Progenitor cell of endocrine pancreas (in vitro differentiated cells): ENCODE measurements at places on chromosomes 3 and 15.

GRCh38 chr3:114958930-114959329 is 188.2 kb downstream of the ZBTB20 start:
- DNase-seq, result no peak
- peaks cover 11% of the 10 kb centered on the region for H3K4me1 ChIP-seq
- H3K27ac ChIP-seq, result no peak overlapping the region
- H3K4me3 ChIP-seq, result no peak overlapping the region
- no peaks in the 10 kb centered on the region for H3K27me3 ChIP-seq

DNA sequence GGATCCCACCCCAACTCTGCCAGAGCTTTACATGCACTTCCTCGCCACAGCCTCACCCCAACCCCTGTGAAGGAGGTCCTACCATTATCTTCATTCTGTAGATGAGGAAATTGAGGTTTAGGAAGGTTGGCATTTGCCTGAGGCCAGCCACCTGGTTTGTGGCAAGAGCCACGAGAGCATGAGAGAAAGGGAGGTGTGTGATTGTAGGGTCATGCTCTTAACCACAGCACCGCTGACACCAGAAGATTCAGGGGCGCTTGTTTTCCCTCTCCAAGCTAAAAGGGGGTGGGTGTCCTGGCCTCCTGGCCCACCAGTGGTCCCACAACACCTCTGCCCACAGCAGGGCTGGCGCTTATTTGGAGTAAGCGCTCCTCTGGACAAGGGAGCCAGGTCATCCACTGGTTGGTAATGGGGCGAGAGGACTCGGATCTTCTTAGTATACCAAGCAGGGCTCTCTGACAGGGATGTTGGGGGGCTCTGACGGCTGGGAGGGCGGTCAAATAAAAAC is 691 bp downstream of the RHCG start:
- no peaks in the 10 kb centered on the region for H3K4me1 ChIP-seq
- no peak for DNase-seq

DNA sequence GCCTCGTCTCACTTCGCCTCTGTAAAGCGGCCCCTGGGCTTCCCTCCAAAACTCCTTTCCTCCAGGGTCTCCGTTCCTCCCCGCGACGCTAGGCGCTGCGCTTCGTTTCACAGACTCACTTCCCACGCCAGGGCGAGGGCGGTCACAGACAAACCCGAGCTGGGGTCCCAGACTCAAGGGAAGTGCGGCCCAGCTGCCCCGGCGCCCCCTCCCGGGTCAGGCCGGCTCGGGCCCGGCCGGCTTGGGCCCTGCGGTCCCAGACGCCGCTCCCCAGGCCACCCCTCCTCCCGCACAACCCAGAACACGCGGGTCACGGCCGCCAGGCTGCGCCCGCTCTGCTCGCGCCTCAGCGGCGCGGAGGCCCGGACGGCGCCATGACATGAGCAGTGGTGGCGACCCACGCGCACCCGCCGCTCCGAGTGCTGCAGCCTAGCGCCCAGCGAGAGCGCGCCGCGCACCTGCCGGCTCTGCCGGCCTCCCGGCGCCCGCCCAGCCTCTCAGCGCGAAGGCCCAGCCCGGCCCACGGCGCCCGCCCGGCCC is 547 bp downstream of the NUP210 start:
- H3K4me3 ChIP-seq, result peak overlapping the region; percentile 77
- peak; percentile 33 for DNase-seq
- peaks cover 7% of the 10 kb centered on the region for H3K4me1 ChIP-seq
- H3K27ac ChIP-seq, result no peak overlapping the region
- H3K36me3 ChIP-seq, result no peaks in the 10 kb centered on the region

DNA sequence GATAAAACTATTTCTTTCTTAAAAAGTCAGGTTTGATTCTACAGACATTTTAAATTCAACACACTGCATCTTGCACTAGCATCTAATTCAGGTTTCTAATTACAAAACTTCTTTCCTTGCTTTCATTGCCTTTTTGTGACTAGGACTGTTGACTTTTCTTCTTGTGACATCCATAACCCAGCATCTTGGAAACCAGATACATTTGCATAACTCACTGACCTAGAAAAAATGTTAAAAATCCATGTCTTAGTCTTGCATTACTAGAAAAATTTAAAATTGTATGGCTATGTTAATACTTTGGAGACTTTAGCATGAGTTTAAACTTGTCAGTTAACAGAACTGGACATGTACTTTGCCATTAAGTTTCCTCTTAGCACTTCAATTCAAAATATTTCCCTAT is 72.7 kb downstream of the DTWD1 start:
- no peak for DNase-seq
- H3K27ac ChIP-seq, result no peak overlapping the region
- H3K4me3 ChIP-seq, result no peak overlapping the region
- H3K27me3 ChIP-seq, result no peaks in the 10 kb centered on the region
- no peaks in the 10 kb centered on the region for H3K36me3 ChIP-seq
- no peaks in the 10 kb centered on the region for H3K4me1 ChIP-seq

DNA sequence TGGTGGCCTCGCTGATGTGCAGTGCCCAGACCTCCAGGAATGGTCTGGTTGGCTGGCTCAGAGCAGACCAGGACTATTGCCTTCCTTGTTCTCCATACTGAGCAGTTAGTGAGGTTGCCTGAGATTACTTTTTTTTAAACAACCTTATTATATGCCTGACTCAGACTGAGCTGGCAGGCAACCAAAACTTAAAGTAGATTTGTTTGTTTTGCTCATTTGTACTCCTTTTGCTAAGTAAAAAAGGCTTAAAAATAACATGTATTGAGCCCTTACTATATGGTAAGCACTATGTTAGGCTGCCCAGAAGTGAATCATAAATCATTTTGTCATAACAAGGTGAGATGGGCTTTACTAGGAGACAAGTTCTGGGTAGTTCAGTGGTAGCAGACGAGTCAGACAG is 92.4 kb downstream of the GHSR start:
- H3K4me3 ChIP-seq, result no peak overlapping the region
- no peaks in the 10 kb centered on the region for H3K27me3 ChIP-seq
- no peak overlapping the region for H3K27ac ChIP-seq
- peaks cover 39% of the 10 kb centered on the region for H3K36me3 ChIP-seq
- no peak for DNase-seq

DNA sequence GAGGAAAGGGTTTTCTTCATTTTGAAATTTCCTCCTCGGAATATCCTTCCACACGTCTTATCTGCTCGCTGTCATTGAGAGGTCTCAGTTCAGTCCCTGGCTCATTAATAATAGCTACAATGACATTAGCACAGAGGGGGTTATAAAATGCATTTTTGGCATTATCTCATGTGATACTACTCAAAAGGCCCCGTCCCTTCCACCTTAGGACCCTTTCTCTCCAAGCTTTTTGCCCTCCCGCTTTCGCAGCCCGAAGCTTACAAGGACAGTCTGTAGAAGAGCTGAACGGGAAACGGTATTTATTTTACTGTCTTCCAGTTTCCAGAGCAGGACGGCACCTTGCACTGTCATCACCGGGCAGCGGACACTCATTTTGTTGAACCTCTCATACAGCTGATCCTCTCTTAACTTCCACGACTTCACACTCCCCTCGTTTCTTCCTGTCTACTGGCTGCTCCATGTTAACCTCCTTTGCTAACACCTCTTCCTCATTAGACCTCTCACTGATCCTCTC is 5.6 kb upstream of the PLEKHO2 start:
- no peaks in the 10 kb centered on the region for H3K36me3 ChIP-seq
- peaks cover 5% of the 10 kb centered on the region for H3K4me1 ChIP-seq
- peaks cover 22% of the 10 kb centered on the region for H3K27me3 ChIP-seq
- H3K27ac ChIP-seq, result no peak overlapping the region

GRCh38 chr3:94619643-94620042 is 556.8 kb downstream of the NSUN3 start:
- H3K27me3 ChIP-seq, result no peaks in the 10 kb centered on the region
- H3K4me3 ChIP-seq, result no peak overlapping the region
- no peak overlapping the region for H3K27ac ChIP-seq
- no peaks in the 10 kb centered on the region for H3K4me1 ChIP-seq
- no peak for DNase-seq

DNA sequence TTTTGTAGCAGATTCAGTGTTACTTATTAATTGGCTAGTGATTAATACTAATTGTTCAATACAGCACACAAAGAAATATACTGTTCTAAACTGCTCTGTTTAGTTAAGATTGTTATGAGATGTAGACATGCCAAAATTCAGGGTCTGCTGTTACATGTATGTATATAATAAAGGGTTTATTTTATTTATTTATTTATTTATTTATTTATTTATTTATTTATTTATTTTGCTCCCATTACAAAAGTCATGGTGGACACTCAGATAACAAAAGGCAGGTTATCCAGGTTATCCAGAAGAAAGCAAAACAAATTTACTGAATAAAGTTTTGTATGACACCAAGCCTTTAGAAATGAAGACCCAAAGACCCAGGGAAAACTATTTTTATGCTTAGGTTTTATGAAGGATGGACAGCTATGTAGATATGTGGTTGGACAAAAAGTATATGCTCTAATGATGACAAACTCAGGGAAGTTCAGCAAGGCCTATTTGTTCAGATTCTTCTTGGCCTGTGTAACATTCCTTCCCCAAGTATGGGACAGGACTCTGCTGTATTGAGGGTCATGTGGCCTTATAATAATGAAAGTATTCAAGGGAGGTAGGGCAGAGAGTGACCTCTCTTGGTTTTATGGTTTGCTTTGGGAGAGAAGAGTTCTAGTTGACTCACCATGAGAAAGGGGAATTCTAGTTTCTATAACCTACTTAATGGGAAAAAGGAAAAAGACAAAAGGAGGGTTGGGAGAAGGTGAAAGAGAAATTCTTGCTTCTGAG is 1056.8 kb downstream of the ROBO2 start:
- no peaks in the 10 kb centered on the region for H3K27me3 ChIP-seq
- H3K36me3 ChIP-seq, result peaks cover 6% of the 10 kb centered on the region
- H3K4me3 ChIP-seq, result no peak overlapping the region
- no peak overlapping the region for H3K27ac ChIP-seq
- peaks cover 1% of the 10 kb centered on the region for H3K4me1 ChIP-seq

DNA sequence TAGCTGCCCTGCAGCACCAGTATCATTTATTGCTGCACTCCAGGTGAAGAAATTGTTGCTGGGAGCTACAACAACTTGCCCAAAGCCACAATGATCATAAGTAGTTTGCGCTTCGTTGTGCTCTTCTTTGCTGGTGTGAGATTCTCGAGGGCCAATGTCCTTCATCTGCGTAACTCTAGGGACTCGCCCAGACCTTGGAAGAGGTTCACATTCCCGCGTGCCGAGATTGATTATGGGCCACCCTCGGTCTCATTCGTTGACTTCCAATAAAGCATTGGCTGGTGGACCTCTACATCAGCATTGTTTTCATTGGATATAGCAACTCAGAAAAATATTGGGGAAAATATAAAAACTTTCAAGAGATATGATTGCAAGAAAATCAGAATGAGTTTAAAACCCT is 423 bp upstream of the PHLDB2 start:
- DNase-seq, result no peak
- no peaks in the 10 kb centered on the region for H3K27me3 ChIP-seq
- peaks cover 44% of the 10 kb centered on the region for H3K4me1 ChIP-seq
- H3K4me3 ChIP-seq, result peak overlapping the region; percentile 87
- peaks cover 5% of the 10 kb centered on the region for H3K36me3 ChIP-seq

GRCh38 chr15:56249092-56249491 is 5.4 kb upstream of the RFX7 start:
- H3K27me3 ChIP-seq, result peaks cover 49% of the 10 kb centered on the region
- H3K4me3 ChIP-seq, result no peak overlapping the region
- H3K36me3 ChIP-seq, result no peaks in the 10 kb centered on the region
- H3K27ac ChIP-seq, result no peak overlapping the region

GRCh38 chr3:47573190-47574172 is 5.2 kb downstream of the CSPG5 start:
- H3K36me3 ChIP-seq, result no peaks in the 10 kb centered on the region
- peaks cover 54% of the 10 kb centered on the region for H3K27me3 ChIP-seq
- no peak overlapping the region for H3K4me3 ChIP-seq
- DNase-seq, result no peak

GRCh38 chr3:195550723-195551122 is 7.6 kb upstream of the PPP1R2 start:
- no peaks in the 10 kb centered on the region for H3K36me3 ChIP-seq
- H3K27me3 ChIP-seq, result peaks cover 15% of the 10 kb centered on the region
- DNase-seq, result no peak
- no peak overlapping the region for H3K4me3 ChIP-seq
- no peak overlapping the region for H3K27ac ChIP-seq
- H3K4me1 ChIP-seq, result peaks cover 17% of the 10 kb centered on the region

DNA sequence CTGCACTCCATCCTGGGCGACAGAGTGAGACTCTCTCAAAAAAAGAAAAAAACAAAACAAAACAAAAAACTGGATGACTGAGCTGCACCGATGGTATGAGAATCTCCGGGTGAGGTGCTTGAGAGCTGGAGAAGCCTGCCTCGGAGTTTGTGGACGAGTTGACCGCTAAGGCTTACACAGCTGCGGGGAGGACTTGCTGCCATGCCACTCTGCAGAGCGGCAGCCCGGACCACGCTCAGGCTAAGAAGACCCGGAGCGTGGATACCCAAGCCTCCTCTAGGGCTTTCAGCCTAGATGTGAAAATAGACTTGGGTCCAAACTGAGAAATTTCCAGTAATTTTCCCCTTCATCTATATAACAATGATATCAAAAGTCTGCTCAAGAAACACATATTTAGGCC is 16.0 kb downstream of the NRROS start:
- no peak overlapping the region for H3K4me3 ChIP-seq
- H3K27me3 ChIP-seq, result no peaks in the 10 kb centered on the region
- DNase-seq, result no peak
- no peak overlapping the region for H3K27ac ChIP-seq
- no peaks in the 10 kb centered on the region for H3K36me3 ChIP-seq

- DNase-seq, result no peak
- H3K27me3 ChIP-seq, result peaks cover 4% of the 10 kb centered on the region
- no peak overlapping the region for H3K27ac ChIP-seq
- no peaks in the 10 kb centered on the region for H3K36me3 ChIP-seq
Observed at GRCh38 chr3:64939747-64940450, 252.1 kb upstream of the ADAMTS9 start.

- H3K4me3 ChIP-seq, result peak overlapping the region; percentile 22
- no peaks in the 10 kb centered on the region for H3K36me3 ChIP-seq
- H3K27ac ChIP-seq, result no peak overlapping the region
- H3K4me1 ChIP-seq, result peaks cover 26% of the 10 kb centered on the region
- H3K27me3 ChIP-seq, result peaks cover 30% of the 10 kb centered on the region
Observed at GRCh38 chr3:190865419-190865818, 2.9 kb upstream of the GMNC start.

DNA sequence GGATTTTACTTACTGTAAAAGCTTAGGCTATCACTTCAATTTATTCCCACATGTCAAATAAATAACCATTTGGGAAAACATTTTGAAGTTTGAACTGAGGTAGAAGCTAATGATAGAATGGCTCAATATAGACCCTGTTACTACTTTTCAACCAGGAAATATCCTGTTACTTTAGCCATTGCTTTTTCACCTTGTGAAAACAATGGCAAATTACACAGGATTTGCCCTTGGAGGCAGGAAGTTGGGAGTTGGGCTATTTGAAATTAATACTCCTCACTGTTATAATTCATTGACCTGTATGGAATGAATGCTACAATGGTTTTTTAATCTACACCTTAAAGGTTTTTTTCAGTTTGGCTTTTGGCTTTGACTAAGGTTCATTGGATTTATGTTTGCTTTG is 98.1 kb upstream of the UBE2E2 start:
- no peak overlapping the region for H3K4me3 ChIP-seq
- H3K36me3 ChIP-seq, result no peaks in the 10 kb centered on the region
- H3K27ac ChIP-seq, result no peak overlapping the region
- DNase-seq, result no peak
- no peaks in the 10 kb centered on the region for H3K4me1 ChIP-seq

- H3K27ac ChIP-seq, result no peak overlapping the region
- no peaks in the 10 kb centered on the region for H3K36me3 ChIP-seq
- no peaks in the 10 kb centered on the region for H3K4me1 ChIP-seq
- DNase-seq, result no peak
Observed at GRCh38 chr3:10912786-10913185, 79.8 kb upstream of the SLC6A1 start.
